Activated naive CD4-positive, alpha-beta T cell treated with anti-CD3 and anti-CD28 coated beads, Interleukin-2, amount 10 ng/mL, durations not matched to agents 7 days and 5 days (primary cell): ENCODE measurements at places on chromosomes 1 and 21.
A peak's percentile ranks its signal among the peaks of the same experiment; 100 is the strongest.

DNA sequence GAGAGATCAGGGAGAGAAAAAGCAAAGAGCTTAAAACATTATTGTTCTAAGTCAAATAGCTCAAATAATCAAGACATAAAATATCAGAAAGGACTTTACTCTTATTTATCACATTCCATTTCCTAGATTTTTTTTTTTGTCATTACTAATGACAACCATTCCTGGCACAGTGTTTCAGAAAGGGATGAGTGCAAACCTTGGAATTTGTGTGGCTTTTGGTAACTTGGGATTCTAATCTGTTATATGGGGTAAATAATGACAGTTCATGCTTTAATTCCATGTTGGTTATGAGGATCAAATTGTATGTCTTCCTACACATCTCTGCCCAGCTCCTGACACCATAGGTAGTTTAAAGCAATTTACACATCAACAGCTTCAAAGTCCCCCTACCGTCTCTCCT is 358.4 kb upstream of the ADGRL4 start:
- no peak for DNase-seq

DNA sequence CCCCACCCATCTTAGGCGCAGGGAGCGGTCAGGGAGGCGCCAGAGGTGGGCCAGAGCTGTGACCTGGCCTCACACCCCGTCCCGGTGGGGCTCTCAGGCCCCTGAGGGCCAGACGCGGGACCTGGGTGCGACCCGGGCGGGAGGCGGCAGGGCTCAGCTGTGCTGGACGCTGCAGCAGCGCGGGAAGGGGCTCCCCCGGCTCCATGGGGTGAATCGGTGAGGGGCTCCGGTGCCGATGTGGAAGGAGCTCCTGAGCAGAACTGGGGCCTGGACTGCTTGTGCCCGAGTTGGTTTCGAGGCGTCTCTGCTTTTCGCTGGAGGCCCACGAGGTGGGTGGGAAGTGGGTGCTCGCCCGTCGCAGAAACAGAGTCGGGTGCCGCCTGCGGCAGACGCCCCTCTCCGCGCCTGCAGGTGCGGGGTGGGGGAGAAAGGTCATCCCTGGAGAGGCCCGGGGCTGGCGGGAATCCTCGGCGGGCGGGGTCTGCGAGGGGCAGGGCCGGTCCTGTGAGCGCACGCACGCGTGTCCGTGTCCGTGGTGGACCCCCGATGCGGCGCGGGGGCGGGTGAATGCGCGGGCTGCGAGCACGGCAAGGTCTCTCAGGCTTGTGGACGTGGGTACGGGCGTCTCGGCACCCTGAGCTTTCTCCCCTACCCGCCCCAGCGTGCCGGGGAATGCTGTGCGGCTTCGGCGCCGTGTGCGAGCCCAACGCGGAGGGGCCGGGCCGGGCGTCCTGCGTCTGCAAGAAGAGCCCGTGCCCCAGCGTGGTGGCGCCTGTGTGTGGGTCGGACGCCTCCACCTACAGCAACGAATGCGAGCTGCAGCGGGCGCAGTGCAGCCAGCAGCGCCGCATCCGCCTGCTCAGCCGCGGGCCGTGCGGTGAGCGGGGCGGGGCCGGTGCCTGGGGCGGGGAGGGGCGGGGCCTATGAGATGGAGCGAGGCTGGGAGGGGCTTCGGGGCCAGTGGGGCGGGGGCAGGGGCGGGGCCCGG is 20.4 kb downstream of the AGRN start:
- peak; percentile 87 for DNase-seq

GRCh38 chr1:182677397-182678098 is 6.8 kb downstream of the RGS8 start:
- no peak for DNase-seq

DNA sequence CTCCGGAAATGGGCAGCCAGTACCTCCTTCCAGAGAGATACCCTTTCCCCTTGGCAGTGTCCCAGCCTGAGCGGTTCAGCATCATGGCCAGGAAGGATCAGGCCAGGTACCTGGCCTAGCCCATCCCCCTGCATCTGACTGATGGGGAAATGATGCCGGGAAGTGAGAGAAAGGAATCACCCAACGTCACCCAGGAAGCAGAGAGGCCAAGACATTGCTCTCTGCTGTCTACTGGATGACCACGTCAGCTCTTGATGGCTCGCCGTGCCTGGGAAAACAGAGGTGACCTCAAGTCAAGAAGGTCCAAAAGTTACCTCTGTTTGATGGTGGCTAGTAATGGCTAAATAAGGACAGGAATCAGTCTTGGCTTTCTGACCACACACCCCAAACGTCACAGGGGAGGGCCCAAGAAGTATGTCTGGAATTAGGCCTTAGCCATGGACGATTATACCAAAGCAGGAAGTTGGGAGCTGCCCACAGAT is 79.0 kb downstream of the MRPL37 start:
- DNase-seq, result no peak
